Pericardium fibroblast (primary cell): ENCODE measurements at places on chromosomes 2 and 18. TPM values are rescaled to one million over a fixed set of nuclear protein-coding genes. Genes with fewer than 3 reads are reported as not detected.

SOWAHC gene
- total RNA-seq = 9.7 and 14.2 TPM in 2 replicates

MFSD2B gene
- total RNA-seq = 0.60 TPM in 1 of 2 replicates, not detected in the other

HJURP gene
- 1.8 and 4.9 TPM in 2 replicates for total RNA-seq

C2orf78 gene
- total RNA-seq = not detected in 2 replicates

C2orf92 gene
- total RNA-seq = not detected in 2 replicates

TUBA3D gene
- not detected in 2 replicates for total RNA-seq

DCDC2C gene
- not detected in 2 replicates for total RNA-seq

FOXD4L1 gene
- total RNA-seq = not detected in 2 replicates

TMEM17 gene
- total RNA-seq = 1.1 and 1.3 TPM in 2 replicates

PROKR1 gene
- total RNA-seq = not detected in 2 replicates

NPAS2 gene
- total RNA-seq = 12.6 and 37.3 TPM in 2 replicates

DSEL gene
- 23.8 and 32.3 TPM in 2 replicates for total RNA-seq

TMEM169 gene
- total RNA-seq = 0.43 and 1.5 TPM in 2 replicates

CPO gene
- not detected in 2 replicates for total RNA-seq

NEU2 gene
- not detected in 2 replicates for total RNA-seq

KYNU gene
- not detected in 2 replicates for total RNA-seq

CKAP2L gene
- 0.23 and 0.77 TPM in 2 replicates for total RNA-seq

MC2R gene
- total RNA-seq = not detected in 2 replicates

ALS2 gene
- total RNA-seq = 11.5 and 13.3 TPM in 2 replicates

SERPINB11 gene
- total RNA-seq = not detected in 2 replicates

AMER3 gene
- not detected in 2 replicates for total RNA-seq

FEV gene
- total RNA-seq = not detected in 2 replicates

SLC9A2 gene
- total RNA-seq = not detected in 2 replicates

PSMA8 gene
- not detected in 2 replicates for total RNA-seq

MAL gene
- total RNA-seq = not detected in 2 replicates

FZD7 gene
- total RNA-seq = 10.3 and 17.1 TPM in 2 replicates

TEKT4 gene
- total RNA-seq = not detected in 2 replicates

BCL11A gene
- 0.12 and 1.3 TPM in 2 replicates for total RNA-seq

SERPINB2 gene
- total RNA-seq = 0.47 and 2.2 TPM in 2 replicates

CDH19 gene
- 0.12 TPM in 1 of 2 replicates, not detected in the other for total RNA-seq

IGFBP5 gene
- total RNA-seq = 25.2 and 97.9 TPM in 2 replicates

DNAH7 gene
- 0.09 and 0.35 TPM in 2 replicates for total RNA-seq

PLCL1 gene
- 5.8 and 5.9 TPM in 2 replicates for total RNA-seq

CRACDL gene
- under 0.01 and 0.12 TPM in 2 replicates for total RNA-seq

REEP1 gene
- 0.12 and 2.0 TPM in 2 replicates for total RNA-seq

C2orf81 gene
- 2.0 and 2.7 TPM in 2 replicates for total RNA-seq

OTOS gene
- not detected in 2 replicates for total RNA-seq

PRSS56 gene
- not detected in 2 replicates for total RNA-seq

ZRANB3 gene
- total RNA-seq = 1.6 and 7.5 TPM in 2 replicates

VSNL1 gene
- total RNA-seq = 0.09 TPM in 1 of 2 replicates, not detected in the other

HADHB gene
- total RNA-seq = 101 and 104 TPM in 2 replicates

GALR1 gene
- not detected in 2 replicates for total RNA-seq

SLC16A14 gene
- total RNA-seq = under 0.01 and 0.23 TPM in 2 replicates

LYG2 gene
- not detected in 2 replicates for total RNA-seq
